T-helper 2 cell (primary cell): ENCODE measurements at places on chromosomes 4 and X.

- DNase-seq: no peak
These were observed 33.2 kb downstream of the PPP2R2C start for GRCh38 chr4:6439120-6439762.

DNA sequence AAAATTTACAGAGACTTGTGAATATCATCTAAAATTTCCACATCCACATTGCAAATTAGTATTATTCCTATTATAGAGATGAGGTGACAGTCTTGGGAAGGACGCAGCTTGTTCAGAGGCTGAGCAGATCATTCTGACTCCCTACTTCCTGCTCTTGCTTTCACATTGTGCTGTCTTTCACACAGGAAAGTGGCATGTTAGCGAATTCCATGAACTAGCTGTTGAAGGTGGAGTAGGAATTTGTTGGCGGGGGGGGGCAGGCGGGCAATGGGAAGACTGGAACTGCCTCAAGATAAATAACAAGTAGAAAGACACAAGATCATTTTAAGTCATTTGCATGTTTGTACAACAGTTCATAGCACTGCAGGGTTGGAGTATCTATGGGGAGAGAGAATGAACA is 2.3 kb downstream of the PF4V1 start:
- DNase-seq: no peak

DNA sequence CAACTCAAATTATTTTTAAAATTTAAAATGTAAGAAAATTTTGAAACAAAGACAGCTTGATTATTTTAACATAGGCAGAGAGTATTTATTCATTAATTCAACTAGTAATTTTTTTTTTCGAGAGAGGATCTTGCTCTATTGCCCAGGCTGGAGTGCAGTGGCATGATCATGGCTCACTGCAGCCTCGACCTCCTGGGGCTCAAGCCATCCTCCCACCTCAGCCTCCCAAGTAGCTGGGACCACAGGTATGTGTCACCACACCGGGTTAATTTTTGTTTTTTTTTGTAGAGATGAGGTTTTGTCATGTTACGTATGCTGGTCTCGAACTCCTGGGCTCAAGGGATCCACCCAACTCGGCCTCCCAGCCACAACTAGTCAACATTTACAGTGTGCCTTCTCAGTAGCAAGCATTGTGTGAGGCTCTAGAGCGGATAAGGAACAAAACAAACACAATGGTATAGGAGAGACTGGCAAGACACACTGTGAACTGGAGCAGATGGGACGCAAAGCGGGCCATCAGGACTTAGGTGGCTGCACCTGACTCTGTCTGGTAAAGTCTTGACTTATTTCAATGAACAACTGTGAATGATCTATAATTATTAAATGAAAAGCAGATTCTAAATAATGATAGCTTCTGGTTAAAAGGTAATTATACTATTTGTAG is 21.6 kb downstream of the SETD7 start:
- DNase-seq: no peak

- no peak for DNase-seq
These were observed 40.5 kb upstream of the JADE1 start for GRCh38 chr4:128769011-128769410.

DNA sequence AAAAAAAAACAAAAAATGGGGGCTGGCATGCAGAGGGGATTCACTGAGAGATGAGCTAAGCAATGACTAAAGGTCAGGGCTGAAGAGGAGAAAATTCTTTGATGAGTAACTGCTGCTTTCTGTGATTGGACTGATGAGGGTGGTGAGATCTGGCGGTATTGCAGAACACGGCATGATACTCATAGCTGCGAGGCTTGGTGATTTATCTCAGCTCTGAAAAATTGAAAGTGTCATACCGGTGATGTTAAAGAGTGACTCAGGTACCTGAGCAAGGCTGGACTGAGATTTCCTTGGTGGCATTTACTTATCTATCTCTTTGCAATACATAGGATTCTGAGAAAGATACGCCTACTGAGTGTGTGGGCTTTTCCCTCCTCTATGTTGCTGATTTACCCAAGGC is 204.1 kb upstream of the DDX53 start:
- DNase-seq: no peak

- no peak for DNase-seq
These were observed 521.6 kb upstream of the SLIT2 start for GRCh38 chr4:19729886-19730651.

DNA sequence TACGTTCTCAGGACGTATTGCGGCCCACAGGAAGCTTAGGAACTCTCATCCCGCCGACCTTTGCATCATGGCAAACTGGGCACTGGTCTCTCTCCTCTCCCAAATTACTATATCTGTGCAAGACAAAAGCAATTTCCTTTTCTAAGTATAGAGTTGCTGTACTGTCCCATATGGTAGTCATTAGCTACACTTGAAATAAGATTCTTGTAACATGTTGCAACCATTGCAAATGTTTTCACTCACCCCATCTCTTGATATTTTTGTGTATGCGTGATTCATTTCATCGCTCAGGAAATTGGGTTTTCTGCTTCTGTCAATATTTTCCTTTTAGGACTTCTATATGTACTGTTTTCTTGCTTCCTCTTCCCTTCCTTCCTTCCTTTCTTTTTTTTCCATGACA is 15.7 kb downstream of the ARMCX6 start:
- DNase-seq: no peak

DNA sequence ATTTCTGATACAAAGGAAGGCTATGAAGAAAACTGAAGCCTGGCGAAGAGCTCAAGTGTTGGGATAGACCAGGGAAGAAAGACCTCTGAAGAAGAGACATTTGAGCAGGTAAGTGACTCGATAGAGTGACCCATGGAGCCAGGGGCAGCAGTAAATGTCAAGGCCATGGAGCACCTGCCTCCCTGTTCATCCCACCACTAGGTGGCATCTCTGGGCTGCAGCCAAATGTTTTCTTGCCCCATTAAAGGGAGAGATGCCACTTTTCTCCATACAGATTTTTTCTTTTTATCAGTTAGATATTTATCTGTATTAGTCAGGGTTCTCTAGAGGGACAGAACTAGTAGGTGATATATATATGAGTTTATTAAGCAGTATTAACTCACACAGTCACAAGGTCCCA is 4.9 kb upstream of the ZNF81 start:
- peak; percentile 19 for DNase-seq

GRCh38 chrX:10072786-10073568 is 83.8 kb upstream of the CLCN4 start:
- no peak for DNase-seq

GRCh38 chr4:18012807-18013462 is 8.6 kb downstream of the LCORL start:
- DNase-seq: no peak

DNA sequence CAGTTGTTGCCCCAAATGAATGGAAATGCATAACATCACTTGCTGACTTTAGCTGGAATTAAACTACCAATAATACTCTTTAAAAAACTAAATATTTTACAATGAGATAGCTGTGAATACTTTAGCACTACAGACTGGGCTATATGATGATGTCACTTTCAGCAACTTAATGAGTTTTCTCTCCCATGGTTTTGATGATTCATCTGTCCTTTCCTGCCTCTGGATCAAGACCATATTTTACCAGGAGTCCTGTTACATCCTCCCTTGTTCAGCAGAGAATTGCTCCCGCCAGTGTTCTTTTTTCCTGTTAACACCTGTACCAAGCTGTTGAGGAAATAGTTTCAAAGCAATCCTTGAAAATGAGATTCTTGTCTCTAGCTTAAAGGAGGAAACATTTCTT is 543.0 kb downstream of the SPRY1 start:
- no peak for DNase-seq

- no peak for DNase-seq
These were observed 53.2 kb downstream of the ACSL4 start for GRCh38 chrX:109679820-109680219.

- DNase-seq: no peak
These were observed 87.6 kb upstream of the SLC4A4 start for GRCh38 chr4:71251261-71251660.

GRCh38 chr4:4890574-4891255 is 31.2 kb downstream of the MSX1 start:
- DNase-seq: no peak

DNA sequence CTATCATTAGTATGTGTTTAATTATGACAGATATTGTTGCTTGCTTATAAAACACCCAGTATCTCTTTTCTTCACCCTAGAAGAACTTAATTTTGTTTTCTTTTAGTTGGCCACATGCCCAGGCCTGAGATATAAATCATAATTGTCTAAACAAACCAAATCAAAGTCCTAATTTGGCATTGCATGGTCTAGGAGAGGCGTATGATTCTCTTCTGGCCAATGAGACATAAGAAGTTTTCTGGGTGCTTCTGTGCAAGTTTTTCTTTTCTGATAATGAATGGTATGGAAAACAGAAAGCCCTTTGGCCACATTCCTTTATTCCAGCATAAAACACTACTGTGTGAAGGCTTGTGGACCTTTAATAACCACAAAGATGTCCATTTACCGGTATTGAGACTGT is 192.9 kb upstream of the CTSO start:
- no peak for DNase-seq

DNA sequence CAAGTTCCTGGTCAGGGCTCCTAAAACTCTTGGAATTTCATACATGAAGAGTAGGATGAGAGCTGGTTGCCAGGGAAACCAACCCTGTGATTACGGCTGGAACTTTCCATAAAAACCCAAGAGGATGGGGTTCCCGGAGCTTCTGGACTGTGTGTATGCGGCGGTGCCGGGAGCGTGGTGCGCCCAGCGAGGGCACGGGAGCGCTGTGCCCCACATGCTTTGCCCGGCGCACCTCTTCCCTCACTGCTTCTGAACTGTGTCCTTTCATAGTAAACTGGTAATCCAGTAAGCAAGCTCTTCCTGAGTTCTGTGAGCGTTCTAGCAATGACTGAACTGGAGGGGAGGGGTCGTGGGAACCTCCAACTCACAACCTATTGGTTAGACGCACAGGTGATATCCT is 152.6 kb downstream of the AFAP1 start:
- no peak for DNase-seq

DNA sequence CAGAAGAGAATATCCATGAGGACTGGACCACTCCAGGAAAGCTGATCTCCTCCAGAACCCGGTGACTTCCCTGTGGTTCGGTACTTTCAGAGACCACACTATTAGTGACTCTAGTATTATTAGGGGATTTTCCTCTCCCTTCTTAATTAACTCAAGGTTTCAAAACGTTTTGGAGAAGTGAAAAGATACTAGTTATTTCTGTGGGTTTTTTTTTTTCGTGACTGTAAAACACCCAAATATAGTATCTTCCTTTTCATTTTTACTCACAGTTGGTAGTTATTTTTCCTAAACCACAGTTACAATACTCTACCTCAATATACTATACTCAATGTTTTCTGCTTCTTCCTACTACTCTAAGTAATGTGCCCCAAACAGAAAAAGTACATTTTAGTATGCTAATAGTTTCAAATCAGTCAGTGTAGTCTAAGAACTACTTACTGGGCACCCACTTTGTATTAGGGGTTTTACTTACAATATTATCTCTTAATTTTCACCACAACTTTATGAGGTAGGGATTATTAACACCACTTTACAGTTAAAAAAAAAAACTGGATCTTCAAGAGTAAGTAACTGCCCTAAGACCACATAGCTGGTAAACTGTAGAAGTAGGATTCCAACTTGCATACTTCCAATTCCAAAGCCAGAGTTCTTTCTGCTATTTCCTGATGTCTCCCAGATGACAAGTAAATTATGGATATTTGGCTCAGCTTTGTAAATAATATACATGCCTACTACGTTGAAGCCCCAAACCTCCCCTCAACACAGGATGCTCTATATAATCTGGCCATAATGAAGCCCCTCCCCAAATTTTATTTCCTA is 45.0 kb downstream of the SLC9A7 start:
- DNase-seq: no peak

DNA sequence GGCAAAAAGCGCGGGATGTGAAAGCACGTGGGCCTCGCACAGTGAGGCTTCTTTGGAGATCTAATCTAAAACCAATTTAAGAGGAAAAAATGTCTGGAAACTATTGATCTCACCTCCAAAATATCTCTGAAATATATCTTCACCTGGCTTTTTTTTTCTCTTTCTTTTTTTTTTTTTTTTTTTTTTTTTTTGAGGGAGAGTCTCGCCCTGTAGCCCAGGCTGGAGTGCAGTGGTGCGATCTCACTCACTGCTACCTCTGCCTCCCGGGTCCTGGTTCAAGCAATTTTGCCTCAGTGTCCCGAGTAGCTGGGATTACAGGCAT is 383 bp upstream of the ZMAT1 start:
- DNase-seq: no peak

DNA sequence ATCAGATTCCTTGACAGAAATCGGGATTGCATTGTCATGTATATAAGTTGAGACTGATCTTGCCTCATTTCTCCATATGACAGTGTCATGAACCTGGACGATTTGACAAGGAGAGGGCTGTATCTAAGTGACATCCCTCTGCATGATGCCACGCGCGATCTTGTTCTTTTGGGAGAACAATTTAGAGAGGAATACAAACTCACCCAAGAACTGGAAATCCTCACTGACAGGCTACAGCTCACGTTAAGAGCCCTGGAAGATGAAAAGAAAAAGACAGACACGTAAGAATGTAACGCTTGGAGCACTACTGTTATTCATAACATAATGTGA is 40.9 kb downstream of the GUCY1B1 start:
- DNase-seq: no peak

DNA sequence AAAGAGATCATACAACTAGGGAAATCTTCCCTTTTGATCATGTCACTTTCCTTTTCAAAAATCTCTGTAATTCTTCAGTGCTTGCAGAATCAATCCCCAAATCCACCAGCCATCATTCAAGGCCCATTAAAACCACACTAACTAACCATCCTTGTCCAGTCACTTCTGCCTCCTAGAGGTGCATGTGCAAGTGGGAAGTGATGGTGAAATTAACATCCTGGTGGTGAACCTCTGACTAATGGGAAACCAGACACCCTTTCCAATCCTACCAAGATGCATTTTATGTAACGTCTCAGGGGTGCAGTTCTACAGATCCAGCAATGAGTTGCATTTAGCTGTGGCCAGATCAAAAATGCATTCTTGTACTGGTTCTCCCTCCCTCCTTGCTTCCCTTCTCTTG is 341.8 kb downstream of the RAPGEF2 start:
- no peak for DNase-seq

DNA sequence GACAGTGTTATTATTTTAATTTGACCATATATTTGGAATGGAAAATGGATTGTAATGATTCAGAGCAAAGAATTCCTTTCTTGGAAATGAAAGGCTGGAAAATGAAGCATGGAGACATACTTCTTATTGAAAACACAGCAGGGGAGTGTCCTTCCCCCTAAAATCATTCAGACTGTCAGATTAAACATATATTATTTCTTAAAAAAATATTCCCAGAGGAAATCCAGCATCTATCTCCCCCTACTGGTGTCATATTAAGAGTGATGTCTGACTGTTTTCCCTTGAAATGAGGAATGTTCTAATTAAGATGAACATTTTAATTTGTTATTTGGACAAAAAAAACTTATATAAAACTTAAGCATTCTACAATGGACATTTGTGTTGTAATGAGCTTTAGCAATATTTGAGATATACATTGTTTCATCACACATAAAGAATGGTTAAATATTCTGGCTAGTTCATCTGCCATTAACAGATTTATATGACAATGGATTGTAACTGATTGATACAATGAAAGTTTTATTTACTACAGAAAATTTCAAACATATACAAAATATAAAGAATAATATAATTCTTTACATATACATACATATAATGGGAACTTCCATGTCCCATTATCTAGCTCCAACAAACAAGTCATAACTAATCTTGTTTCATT is 264.6 kb downstream of the SPRY1 start:
- DNase-seq: peak; percentile 3
